ENCODE measurements at places on chromosomes 16 and 17.

DNA sequence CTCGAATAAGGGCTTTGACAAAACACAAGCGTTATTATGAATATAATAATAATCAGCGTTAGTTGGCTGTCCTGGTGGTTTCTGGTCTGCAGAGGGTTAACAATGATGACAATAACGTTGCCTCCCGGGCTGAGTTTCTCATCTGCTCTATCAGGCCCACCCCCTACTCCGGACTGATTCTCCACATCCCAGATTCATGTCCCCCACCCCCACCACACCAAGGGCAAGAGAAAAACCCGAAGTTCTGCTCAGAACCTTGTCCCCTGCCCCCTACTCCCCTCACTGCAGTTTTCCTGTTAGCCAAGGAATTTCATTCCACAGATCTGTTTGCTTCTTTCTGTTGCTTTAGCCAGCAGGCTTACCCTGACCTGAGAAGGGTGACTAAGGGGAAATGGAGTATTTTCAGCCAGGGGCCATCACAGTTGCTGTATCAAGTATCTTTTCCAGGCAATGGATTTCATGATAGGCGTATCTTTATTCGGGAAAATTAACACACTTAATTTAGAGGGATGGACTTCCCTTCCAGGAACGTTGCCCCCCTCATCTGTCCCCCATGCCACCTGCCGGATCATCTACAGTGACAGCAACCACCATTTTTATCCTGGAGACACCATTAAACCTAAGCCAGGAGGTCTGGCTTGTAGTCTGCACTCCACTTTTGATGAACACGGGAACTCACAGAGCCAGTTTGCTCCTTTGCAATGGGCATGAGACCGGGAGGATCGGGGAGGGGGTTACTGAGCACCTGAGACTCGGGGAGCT, 23.7 kb downstream of the ALOX15 start:
- DNase-seq = no peak

DNA sequence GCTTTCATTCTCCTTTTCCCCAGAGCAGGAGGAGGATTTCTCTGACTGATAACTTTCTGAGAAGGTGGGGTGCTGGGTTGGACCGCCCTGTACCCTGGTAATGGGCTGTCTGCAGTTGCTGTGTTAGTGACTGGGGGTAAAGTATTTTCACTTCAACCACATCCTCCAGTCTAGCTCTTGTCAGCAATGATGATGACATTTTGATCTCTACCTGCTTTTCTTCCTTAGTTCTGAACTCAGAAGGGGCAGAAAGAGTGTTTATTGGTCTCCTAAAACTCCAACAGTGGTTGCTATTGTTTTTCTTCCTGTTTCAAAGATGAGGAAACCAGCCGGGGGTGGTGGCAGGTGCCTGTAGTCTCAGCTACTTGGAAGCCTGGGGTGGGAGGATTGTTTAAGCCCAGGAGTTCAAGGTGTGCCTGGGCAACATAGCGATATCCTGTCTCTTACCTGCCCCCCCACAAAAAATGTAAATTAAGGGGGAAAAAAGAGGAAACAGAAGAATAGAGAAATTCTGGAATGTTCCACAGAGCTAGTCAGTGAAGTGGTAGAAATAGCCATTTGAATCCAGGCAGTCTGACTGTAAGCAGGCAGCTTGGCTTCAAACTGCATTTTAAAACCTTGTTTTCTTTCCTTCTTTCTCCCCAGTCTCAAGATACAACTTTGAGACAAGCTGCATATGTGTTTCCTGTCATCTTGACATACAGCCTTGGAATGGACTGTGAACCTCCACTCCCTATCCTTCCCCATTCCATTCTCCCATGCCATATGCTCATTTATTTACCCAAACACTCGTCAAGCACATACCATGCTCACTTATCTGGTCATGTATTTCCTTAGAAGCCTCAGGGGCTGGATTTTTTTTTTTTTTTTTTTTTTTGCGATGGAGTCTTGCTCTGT, 3.3 kb upstream of the N4BP1 start:
- no peak for DNase-seq

DNA sequence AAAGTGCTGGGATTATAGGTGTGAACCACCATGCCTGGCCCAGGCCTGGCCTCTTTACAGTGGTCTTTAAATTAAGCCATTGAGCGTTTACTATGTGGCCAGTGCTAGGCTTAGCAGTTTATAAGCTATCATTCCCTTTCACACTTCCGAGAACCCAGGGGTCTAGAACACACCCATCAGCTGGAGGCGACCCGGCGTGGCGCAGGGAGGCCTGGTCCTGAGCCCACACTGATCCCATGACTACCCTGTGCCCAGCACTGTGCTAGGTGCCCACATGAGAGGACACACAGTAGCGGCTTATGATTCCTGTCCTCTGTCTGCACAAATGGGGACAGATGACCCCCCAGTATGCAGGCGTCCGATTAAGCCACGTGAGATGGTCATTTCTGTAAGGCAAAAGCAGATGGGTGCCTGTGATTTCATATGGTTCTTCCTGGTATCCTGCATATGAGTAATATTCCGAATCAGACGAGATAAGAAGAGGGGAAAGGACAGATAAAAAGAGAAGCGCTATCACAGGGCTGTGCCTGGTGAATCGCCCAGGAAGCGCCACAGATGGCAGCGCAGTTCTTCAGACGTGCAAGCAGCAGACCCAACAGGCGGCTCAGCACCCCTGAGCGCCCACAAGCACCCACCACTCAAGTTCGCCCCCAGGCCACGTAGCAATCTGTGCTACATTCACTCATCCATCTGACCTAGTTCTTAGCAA, 5.3 kb downstream of the OSGIN1 start:
- no peak for DNase-seq

DNA sequence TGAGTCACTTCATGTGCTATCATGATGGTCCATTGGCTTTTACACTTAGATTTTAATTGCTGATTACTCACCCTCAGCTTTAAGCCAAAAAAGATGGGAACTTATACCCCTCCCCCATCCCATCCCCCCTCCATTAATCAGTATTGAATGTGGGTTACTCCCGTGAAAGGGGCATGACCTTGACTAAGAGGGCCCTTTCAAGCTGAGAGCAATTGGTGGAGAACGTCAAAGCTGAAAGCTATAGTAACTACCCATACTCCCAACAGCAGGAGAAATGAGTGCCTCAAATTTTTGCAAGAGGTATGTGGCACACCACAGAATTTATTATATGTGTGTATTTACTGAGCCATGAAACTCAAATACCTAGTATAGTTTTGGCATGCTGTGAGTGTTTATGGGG, 99.7 kb upstream of the CDH8 start:
- DNase-seq = no peak

GRCh38 chr17:17201907-17202306, 4.2 kb downstream of the PLD6 start:
- DNase-seq = no peak

DNA sequence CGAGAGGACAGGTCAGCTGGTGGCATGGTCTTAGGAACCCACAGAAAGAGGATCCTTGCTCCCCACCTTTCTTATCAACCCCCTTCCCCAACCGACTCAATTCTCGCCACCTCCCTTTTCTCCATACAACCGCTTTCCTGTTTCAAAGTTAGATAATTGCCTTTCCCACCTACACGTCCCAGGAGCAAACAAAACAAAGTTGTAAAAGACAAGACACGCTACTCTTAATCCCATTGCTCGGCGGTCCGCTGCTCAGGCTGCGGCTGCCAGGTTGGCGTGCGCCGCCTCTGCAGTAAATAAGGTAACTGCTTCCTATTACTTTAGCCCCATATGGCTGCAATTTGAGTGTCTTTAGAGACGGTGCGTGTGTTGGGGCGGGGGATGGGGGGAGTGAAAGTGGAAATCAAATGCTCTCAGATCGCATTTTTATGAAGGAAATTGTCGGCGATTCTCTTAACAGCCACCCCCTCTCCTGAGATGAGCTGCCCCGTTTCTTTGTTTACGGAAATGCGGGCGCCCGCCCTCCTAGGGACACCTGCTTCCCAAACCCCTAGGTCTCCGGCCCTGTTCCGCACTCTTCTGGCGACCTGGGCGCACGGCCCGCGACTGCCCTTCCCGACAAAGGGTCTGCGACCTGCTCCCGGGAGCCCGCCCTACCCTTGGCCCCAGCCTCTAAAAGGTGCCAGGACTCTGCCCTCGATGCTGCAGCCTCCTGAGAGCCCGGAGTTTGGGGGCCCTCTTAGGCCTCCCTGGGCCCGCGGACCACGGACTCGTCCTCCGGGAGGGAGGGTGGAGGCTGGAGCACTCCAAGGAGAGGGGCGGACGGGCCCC, 3.7 kb upstream of the CBX8 start:
- DNase-seq = no peak

- DNase-seq = no peak
Measured at GRCh38 chr17:3848229-3848835, 2.3 kb upstream of the NCBP3 start.

Measured in vagina (tissue), 2 donors.